ENCODE measurements at places on chromosomes 3 and 15.

- DNase-seq = no peak
Measured at GRCh38 chr3:74489050-74489792, 125.2 kb downstream of the CNTN3 start.

DNA sequence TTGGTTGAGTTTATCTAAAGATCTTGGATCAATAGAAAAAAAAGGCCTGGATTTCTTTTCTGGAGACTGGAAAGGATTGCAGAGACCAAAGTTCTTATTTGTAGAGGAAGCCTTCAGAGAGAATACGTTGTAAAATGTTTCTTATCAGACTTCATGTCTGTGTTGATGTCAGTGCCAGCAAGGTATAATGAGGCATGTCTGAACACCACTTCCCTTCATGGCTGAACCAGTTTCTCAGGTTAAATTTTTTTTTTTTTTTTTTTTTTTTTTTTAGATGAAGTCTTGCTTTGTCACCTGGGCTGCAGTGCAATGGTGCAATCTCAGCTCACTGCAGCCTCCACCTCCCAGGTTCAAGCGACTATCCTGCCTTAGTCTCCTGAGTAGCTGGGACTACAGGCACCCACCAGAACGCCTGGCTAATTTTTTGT, 17.8 kb upstream of the ZNF774 start:
- no peak for DNase-seq

- no peak for DNase-seq
Measured at GRCh38 chr3:50276762-50277101, 2.2 kb upstream of the LSMEM2 start.

DNA sequence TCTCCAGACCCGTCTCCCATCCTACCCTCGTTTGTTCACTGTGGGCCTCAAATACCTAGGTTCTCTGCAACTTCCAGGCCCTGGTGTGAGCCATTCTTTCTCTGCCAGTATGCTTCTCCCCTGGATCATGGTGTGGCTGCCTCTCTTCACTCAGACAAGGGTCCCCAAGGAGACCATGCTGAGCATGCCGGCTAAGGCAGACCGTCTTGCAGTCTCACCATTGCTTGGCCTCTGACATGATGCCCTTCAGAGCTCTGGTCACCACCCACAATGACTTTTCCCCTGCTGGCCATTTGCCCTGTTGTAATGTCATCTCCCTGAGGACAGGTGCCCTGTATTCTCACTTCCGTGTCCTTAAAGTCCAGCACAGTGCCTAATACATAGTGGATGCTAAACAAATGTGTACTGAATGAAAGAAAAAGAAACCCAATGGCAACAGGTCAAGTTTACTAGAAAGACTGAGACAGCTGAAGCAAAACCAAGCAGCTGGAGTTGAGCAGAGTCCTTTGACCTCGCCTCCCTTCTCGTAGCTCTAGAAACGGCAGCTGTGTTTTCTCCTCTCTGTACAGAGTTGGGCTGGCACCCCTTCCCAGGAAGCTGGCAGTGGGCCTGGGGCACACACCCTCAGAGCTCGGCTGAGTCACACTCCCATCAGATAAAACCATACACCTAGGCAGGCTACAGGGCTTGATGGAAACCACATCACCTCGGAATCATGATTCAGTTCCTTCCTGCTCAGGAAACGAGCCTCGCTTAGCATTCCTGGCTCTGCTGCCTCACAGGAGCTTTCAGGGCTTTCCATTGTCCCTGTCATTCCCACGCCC, 8.6 kb downstream of the TLR9 start:
- peak; percentile 52 for DNase-seq

- no peak for DNase-seq
Measured at GRCh38 chr3:148778926-148779325, 48.7 kb upstream of the CPB1 start.

DNA sequence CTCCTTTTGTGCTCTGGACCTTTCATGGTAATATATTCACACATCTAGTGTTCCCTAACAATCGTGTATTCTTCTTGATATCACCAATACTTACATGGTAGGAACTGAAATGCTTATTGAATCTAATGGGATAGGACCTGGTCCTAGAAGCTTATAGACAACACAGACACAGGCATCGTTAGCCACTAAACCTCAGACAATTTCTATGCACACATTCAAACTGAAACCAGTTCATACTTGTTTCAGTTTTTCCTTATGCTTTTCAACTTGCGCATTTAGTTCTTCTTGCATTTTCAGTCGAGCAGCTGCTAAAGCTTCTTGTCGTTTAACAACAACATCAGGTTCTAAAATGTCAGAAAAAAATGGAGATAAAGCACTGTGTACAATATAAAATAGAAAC, 2.3 kb downstream of the SELENOS start:
- DNase-seq = no peak

DNA sequence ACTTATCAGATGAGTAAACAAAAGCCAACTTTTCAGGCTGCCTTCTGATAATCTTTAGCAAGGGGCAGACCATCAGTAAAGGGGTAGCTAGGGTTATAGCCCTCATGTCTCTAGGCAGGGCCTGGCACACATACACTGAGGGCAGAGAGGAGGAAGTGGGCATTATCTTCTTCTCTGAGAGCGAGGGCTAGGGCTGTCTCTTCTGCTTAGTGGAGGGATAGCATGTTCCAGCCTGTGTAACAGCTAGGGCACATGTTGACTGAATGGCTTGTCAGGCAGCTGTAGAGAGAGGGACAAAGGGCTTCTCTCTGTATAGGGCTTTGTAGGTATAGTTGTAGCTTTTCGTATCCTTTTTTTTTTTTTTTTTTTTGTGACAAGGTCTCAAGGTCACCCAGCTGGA, 17.8 kb downstream of the CRTC3 start:
- DNase-seq = no peak

DNA sequence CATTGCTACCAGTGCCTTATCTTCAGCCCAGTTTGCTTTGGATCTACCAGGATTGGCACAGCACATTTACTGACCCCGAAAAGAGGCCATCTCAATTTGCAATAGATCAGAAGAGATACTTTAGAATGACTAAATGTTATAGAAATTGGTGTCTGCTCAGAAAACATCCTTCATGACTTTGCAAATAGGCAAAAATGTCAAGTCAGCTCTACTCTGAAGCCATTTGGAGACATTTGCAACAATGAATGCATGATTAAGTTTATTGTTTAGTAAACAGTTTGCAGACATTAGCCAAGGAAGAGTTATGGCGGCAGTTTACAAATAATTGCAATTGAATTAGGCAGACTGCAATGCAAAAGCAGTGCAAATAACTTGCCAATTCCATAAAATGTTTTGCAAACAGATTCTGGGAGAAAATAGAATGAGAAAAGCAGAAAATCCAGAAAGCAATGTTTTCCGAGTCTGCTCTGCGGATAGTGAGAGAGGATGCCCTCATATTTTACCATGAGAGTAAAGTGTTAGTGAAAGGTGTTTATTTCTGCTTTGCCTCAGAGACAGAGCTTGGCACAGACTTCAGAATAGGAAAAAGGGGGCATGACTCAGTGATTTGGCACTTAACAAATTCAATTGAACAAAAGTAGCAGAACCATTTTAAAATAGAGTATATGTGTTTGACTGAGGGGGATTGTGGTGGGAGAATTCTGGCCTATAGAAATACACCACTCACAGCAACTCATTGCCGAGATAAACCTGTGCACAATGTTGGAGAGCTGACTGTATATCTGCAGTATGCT, 334.9 kb upstream of the NR2F2 start:
- DNase-seq = no peak

- DNase-seq = no peak
Measured at GRCh38 chr3:50248387-50248786, 12.4 kb downstream of the GNAI2 start.

GRCh38 chr3:96863129-96863740, 48.8 kb downstream of the EPHA6 start:
- no peak for DNase-seq

GRCh38 chr3:126361211-126361610, 4.0 kb upstream of the KLF15 start:
- DNase-seq = no peak

DNA sequence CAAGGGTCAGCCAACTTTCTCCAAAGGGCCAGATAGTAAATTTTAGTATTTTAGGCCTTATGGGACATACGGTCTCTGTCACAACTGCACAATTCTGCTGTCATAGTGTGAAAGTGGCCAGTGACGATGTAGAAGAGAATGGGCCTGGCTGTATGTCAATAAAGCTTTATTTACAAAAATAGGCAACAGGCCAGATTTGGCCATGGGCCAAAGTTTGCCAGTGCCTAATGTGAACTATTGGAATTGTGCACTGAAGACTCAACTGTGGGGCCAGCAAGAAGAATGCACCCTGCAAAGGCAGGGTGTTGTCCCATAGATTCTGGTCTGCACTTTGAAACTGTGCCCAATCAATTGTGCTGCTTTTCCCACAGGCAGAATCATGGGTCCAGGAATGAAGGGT, 69.4 kb upstream of the PRR23E start:
- DNase-seq = no peak

DNA sequence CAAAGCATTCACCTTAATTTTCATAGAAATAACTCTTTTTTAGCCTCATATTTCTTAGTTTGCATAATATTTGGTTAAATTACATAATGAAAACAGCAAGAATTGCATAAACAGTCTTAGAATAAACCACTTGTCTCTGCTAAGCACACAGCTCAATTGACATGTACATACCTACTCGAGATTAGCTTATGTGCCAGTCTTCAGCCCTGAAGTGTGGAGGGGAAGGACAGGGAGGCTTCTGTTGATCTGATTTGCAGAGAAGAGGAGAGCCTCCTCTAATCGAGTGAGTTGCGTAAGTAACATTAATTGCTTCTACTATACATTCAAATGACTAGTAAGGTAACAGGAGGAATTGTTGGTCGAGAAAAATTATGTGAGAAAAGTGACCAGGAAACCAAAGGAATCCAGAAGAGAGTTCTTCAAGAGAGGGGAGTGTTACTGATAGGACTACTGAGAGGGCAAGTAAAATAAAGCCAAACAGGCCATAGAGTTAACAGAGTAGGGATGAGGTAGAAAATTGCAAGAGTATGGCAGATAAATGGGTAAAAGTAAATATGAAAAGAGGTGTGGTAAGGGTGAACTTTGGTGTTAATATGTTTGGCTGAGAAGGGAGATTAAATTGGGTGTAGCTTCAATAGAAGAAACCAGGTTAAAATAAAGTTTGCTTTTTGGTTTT, 7.1 kb upstream of the GOLIM4 start:
- DNase-seq = no peak

- no peak for DNase-seq
Measured at GRCh38 chr3:136078421-136079364, 113.2 kb downstream of the PPP2R3A start.

GRCh38 chr3:161920196-161920595, 423.6 kb downstream of the OTOL1 start:
- DNase-seq = no peak
